DMS153 (cell line): ENCODE measurements at places on chromosomes 12 and 14.

GRCh38 chr12:112823582-112824149 lies 32.1 kb downstream of the RPH3A start:
- DNase-seq, result no peak

GRCh38 chr12:71556875-71557274 lies 106.8 kb downstream of the ZFC3H1 start:
- no peak for DNase-seq

GRCh38 chr14:34732802-34733201 lies 18.4 kb upstream of the CFL2 start:
- DNase-seq, result no peak

DNA sequence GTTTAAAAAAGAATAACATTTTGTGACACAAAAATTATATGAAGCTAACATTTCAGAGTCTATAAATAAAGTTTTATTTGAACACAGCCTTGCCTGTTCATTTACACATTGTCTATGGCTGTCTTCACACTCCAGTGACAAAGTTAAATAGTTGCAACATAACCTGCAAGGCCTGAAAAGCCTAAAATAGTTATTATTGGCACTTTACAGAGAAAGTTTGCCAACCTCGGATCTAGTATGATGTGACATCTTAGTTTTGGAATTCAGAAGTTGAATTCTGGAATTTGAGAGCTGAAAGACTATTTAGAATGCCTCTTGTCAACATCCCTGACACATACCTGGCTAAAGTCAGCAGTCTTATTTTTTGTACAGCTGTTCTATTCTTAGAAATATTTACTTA lies 68.3 kb downstream of the DYRK2 start:
- no peak for DNase-seq

DNA sequence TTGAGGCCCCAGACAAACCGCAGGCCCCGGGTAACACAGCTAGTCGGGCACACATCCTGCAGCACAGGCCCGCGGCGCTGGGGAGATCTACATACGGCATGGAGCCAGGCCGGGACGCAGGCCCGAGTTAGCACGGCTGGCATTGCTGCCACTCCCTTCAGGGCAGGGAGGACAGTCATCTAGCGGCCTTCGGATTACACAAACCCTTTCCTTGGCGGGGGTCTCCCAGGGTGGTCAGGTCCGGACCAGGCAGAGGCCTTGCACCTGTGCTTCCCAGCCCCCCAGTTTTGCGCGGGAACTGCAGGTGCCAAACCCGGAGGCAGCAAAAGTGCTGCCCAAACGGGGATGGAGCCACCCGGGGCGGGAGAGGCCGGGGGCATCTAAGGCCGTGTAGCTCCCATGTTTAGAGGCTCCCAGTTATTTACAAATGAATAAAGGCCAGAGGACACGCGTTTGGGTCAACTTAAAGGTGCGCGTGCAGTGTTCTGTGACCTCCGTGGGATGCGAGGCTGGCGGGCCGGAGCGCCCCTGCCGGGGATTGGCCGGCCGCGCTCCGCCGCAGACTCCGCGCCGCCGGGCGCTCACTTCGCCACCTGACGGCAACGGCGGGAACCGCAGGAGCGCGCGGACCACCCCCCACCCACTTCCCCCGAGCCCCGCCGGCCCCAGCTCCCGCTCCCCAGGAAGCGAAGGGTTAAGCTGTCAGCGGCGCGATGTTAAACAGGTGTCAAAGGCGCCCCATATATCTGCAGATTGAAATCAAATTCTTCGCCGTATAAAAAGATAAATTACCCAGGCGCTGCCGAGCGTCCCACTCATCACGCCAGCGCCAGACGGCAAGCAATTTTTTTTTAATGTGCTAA lies 18.1 kb downstream of the VSX2 start:
- DNase-seq, result peak; percentile 29

DNA sequence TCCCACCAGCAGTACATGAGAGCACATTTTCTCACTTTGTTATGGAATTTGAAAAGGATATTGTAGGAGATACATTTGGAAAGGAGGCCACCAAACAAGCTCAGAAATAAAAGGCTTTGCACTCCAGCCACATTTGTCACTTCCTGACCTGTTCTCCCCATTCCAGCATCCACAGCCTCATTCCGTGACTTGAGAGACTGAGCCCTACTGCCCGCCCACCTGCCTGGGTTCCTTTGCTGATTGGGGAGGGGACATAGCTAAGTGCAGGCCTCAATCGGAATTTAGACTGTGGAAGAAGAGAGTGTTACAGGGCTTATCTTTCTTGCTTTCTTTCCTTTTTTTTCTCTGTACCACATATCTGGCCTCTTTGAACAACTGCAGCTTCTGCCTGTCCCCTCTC lies 735.4 kb upstream of the TMEM132C start:
- DNase-seq, result no peak
